ENCODE measurements at places on chromosomes 3 and 15.

- no peak for DNase-seq
Observed at GRCh38 chr3:41405466-41405865, 206.2 kb downstream of the CTNNB1 start.

DNA sequence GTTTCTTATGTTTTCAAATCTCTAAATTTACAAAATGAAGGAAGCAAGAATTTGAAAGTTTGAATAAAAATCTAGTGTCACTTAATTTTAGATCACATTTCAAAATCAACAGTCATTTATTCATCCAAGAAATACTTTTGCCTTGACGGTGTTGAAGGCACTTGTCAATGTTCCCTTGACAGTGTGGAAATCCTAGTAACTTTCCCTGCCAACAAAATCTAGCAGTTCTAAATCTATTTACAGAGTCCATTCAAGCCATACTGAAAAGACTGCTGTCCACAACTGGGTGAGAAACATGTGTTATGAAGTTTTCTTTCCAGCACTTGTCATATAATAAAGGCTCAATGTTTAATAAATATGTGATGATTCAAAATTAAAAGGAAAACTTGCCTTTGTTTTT lies 8.6 kb upstream of the MAP2K5 start:
- DNase-seq, result no peak

GRCh38 chr3:152071924-152072323 lies 196.8 kb upstream of the MBNL1 start:
- DNase-seq, result no peak

DNA sequence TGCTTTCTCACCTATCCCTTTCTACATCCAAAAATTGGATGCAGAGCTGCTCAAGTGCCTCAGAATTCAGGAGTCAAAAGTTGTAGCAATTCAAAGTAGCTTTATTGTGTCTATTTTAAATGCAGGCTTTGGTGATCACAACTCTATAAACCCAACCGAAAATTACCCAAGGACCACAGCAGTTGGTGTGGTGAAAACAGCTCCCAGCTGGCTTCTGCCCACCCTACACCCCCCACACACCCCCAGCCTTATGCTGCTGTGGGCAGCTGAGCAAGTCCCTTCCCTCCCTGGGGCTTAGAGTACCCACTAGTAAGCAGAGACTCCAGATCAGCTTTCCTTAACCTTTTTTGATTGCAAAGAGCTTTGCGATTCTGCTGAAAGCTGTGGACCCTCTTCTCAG lies 5.8 kb upstream of the HES1 start:
- DNase-seq, result no peak

DNA sequence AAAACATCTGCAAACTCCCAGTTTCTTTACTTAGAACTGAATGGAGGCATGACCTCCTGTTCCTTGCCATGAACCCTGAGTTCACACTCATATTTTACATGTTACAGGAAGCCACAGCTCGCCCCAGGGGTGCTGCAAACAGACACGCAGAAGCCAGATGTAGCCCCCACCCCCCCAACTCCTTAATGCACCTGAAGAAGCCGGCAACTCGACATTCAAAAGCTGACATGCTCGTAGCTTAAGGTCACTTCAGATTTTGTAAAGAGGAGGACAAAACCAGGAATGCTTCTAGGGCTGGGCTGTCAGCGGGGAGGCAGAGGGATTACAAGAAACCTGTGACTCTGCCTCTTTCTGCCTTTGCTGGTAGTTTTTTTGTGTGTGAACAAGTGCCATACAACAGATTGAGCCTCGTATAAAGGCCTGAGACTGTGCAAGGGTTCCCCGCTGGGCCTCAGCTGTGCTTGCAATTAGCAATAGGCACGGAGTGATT lies 42.0 kb upstream of the FEZF2 start:
- DNase-seq, result no peak

- DNase-seq, result no peak
Observed at GRCh38 chr3:188764609-188765008, 407.2 kb upstream of the TPRG1 start.

DNA sequence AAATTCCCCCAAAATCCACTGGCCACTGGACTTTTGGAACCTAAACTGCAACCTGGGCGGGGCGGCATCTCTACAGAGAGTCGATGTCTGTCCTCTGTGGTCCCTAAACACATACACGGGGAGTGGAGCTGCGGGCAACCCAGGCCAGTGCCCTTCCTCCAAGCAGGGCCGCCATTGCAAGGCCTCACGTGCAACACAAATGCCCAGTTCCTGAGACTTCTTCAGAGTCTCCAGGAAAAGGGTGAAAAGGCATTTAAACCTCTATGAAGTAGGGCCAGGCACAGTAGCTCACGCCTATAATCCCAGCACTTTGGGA lies 4.9 kb downstream of the MUC4 start:
- DNase-seq, result no peak

DNA sequence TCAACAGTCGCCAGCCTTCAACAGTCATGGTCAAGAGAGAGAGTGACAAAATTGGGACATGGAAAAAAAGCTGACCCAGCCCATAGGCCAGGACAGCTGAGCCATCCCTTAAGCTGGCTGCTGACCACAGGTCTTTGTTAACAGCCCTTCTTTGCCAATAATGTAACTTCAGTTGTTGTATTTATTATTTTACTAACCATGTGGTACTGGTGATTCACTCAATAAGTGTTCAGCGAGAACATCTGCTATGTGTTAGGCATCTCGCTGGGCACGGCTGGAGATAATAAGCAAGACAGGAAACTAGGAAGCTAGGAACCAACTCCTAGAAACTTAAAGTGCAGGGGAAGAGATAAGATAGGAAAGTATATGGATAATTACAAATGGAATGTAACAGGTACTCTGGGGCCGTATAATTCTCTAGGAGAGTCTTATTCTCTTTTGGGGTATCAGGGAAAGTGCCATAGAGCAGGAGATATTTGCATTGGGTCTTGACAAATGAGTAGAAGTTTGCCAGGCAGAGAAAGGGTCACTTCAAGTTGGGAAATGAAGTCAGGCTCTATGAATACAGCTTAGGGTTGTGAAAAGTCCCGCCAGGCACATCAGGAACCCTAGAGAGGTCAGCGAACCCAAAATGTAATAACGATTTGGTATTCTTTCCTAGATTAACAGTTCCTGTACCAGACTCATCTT lies 84.0 kb upstream of the TRA2B start:
- no peak for DNase-seq

DNA sequence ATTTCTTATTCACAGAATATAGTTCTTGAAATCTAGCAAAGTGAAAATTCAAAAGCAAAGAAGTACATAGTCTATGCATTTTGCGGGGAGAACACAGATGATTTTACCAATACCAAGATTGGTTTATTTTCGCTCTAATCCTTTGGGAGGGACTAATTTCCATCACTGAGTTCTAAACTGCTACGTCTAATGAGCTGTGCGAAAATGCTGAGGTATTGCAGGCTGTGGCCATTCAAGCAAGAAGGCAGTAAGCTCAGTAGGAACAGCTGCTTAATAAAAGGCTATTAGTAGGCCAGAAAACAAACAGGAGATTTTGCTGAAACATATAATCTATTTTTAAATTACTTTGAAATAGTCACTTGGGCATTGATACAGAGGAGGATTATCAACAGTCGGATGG lies 379.0 kb downstream of the CNTN4 start:
- DNase-seq, result no peak

GRCh38 chr3:130383424-130383823 lies 38.0 kb downstream of the COL6A5 start:
- DNase-seq, result no peak

DNA sequence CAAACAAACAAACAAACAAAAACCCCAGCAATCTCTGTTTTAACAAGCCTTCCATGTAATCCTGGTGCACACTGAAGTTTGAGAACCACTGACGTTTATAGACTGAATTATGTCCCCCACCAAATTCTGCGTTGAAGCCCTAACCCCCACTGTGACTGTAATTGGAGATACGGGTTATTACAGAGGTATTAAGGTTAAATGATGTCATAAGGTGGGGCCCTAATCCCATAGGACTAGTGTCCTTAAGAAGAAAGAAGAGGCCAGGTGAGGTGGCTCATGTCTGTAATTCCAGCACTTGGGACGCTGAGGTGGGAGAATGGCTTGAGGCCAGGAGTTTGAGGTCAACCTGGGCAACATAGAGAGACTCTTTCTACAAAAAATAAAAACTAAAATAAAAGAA lies 42.4 kb upstream of the TM4SF1 start:
- DNase-seq, result no peak

GRCh38 chr3:98048586-98048985 lies 13.5 kb upstream of the GABRR3 start:
- DNase-seq, result no peak

DNA sequence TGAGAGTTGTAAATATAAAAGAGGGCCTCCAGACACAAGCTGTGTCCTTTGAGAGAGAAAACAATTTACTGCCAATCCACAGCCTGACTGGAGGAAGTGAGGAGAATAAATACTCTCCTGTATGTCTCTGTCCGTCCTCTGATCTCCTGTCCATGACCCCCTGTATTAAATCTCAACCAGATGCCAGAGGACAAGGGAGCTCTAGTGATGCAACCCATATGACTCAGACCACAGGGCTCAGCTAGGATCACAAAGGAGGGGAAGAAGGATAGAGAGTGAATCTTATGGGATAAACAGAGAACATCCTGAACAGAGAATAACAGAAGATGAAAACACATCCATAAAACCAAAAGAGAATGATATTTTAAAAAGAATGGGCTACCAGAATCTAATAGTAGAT lies 482.6 kb downstream of the PLOD2 start:
- DNase-seq, result no peak

DNA sequence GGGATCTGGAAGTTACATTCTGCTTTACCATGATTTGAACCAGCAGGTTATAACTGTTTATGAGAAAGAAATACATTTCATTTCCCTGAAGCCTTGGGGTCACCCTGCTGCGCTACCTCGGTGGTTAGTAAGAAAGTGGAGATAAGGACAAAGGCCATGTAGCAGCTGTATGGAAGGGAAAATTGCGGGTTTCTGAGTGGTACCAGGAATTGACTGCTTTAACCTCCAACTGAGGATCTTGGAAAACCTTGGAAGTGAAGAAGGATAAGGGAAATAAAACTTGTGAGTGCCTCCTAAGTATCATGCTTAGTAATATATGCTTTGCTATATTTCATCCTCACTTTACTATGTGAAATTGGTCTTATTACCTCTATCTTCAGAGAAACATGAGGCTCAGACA lies 76.1 kb upstream of the GAP43 start:
- no peak for DNase-seq

DNA sequence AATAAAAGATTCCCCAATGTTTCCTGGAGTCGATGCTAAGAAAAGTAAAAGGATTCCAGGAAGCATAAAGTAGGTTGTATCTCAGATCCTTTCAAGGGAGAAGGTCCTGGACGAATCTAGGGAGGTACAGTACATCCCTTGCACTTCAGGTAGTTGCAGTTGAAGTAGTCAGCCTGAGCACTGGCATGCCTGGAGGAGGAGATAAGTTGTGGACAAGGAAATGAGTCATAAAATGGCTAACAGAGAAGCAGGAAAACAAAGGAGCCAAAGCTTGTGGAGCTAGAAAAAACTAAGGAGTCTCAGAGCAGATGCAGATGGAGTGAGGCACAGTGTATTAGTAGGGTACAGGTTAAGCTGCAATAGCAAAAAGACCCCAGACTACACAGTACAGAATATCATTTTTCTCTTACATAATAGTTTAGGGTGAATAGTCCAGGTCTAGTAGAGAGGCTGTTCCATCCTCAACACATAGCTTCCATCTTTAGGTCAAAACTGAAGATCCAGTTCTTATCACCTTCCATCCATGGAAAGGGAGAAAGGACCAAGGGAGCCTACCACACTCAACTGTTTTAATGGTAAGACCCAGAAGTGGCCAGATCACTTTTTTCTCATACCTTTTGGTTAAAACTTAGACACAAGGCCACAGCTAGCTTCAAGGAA lies 41.3 kb downstream of the COL6A5 start:
- DNase-seq, result no peak

GRCh38 chr15:71508081-71508682 lies 302.2 kb upstream of the NR2E3 start:
- no peak for DNase-seq

- no peak for DNase-seq
Observed at GRCh38 chr3:170469151-170470062, 50.7 kb downstream of the CLDN11 start.

DNA sequence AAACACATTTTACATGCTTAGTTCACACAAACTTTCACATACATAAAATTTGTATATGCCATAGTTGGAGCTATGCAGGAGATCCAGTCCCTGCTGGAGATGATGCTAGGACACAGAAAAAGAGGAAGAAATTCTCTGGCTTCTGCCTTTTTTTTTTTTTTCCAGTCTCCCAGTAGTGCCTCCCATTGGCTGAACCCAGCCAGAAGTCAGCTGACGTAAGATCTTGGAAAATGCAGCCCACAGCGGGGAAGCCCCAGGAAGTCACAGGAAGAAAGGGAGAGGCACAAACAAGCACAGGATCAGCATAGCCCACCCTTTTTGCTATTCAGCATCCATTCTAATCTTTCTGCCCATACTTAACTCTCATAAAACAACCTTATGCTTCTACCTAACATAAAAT lies 38.5 kb downstream of the SCN11A start:
- DNase-seq, result no peak

GRCh38 chr3:104447681-104448080 lies 919.0 kb upstream of the ALCAM start:
- DNase-seq, result no peak

GRCh38 chr3:113253702-113254101 lies 42.3 kb downstream of the BOC start:
- no peak for DNase-seq

- DNase-seq, result peak; percentile 17
Observed at GRCh38 chr15:94229591-94230369, 1.6 kb upstream of the MCTP2 start.

- no peak for DNase-seq
Observed at GRCh38 chr3:43779850-43780249, 89.1 kb downstream of the ABHD5 start.

DNA sequence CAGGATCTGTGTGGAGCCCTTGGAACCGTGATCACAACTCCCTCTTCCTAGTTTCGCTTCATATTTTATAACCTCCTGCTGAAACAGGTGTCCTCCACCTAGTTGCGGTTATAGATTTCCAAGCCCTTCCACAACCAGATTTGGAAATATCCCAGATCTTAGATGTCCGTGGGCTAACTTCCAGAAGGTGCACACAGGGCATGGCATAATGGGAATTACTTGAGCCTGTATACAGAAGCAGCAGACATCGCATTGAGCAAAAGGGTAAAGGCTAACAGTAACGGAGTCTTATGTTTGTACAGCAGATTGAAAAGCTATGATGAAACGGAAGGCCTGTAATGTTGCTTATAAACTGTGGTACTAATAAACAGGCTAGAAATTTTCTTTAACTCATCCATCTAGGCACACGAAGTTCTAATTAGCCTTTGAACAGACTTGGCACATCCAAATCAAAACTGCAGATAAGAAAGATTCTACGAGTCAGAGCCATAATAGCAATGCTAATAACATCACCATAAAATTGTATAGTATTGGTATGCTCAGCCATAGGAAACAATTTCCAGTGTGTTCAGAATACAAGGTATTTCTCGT lies 1.2 kb upstream of the USF3 start:
- no peak for DNase-seq

- DNase-seq, result peak; percentile 61
Observed at GRCh38 chr15:57559875-57560274, 31.8 kb upstream of the MYZAP start.

DNA sequence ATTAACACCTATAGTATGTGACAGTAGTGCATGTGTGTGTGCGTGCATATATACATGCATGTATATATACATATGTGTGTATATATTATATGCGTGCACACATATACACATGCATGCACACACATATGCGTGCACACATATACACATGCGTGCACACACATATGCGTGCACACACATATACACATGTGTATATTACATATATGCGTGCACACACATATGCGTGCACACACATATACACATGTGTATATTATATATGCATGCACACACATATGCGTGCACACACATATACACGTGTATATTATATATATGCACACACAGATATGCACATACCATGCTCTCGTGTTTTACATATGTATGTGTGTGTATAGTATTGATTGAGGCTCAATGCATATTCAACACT lies 42.0 kb upstream of the MAP3K13 start:
- DNase-seq, result no peak
